ENCODE measurements at places on chromosomes 3 and 15.
A peak's percentile ranks its signal among the peaks of the same experiment; 100 is the strongest.

- DNase-seq = no peak
Observed at GRCh38 chr15:45197512-45197911, 9.7 kb upstream of the SHF start.

GRCh38 chr15:50247819-50248655 is 17.5 kb downstream of the HDC start:
- peak; percentile 36 for DNase-seq

DNA sequence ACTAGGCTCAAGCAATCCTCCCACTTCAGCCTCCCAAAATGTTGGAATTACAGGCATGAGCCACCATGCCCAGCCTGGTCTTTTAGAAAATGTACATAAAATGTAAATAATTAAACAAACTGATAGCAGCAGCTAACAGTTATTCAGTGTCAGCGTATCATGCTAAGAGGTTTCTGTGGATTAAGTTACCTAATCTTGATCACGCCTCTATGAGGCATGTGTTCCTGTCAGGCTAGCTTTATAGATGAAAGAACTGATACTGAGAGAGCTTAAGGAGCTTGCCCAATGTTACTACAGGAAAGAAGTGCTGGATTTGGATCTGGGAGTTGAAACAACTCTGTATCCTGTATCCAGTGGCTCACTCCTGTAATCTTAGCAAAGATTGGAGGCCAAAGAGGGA is 11.2 kb upstream of the MST1R start:
- no peak for DNase-seq

GRCh38 chr3:24460974-24461373 is 33.7 kb downstream of the THRB start:
- no peak for DNase-seq

- DNase-seq = no peak
Observed at GRCh38 chr15:28085489-28086174, 13.5 kb downstream of the OCA2 start.

DNA sequence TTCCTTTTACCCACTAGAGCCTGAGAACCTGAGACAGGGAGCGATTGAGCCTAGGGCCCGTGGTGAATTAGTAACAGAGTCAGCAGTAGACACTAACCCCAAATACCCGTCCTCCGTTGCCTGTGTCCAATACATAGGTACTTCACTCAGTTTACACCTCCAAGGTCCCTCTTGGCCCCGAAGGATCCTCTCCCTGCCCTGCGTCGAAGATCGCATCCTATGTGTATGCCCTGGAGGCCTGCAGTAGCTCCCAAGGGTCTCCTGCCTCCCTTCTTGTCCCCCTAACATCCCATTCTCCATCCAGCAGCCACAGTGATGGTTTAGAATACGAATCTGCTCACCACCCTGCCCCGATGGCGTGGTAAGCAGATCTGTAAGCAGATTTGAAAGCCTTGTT is 67.0 kb downstream of the ISG20 start:
- no peak for DNase-seq

DNA sequence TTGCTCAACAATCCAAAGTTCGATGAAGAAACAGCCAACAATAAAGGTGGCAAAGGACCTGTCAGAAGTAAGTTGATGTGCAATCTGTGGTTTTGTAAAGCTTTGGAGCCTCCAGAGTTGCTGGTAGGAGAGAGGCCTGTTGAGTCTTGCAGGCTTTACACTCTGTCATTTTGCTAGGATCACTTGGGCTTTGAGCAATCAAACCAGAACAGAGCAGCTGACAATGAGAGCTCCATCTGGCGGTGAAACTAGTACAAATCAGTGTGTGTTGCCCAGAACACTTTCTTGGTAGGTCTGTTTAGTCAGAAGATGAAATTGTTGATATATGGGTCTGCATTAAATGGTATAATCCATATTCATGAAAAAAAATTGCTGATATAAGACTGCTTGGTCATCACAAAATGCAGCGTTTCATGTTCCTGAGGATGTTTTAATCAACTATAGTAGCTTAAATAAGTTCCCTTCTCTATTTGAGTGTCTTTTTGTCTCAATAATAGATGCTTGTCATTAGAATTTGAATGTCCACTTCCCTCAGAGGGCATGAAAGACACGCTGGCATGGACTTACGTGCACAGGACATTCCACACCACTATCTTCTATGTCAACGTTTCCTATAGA is 25.7 kb downstream of the TMOD2 start:
- DNase-seq = peak; percentile 77

DNA sequence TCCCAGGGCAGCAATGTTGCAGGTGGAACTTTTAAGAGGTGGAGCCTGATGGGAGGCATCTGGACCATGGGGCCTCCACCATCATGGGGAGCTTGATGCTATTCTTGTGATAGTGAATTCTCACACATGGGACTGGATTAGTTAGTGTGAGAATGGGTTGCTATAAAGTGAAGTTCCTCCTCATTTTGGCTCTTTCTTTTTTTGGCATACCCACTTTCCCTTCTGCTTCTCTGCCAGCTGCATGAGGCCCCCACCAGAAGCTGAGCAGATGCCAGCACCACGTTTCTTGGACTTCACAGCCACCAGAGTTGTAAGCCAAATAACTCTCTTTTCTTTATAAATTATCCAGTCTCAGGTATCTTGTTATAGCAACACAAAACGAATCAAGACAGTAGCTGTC is 101.0 kb downstream of the PEX5L start:
- DNase-seq = no peak

GRCh38 chr15:89998141-89998661 is 2.9 kb upstream of the ZNF710 start:
- peak; percentile 80 for DNase-seq

- no peak for DNase-seq
Observed at GRCh38 chr3:137099364-137100219, 141.8 kb downstream of the IL20RB start.

DNA sequence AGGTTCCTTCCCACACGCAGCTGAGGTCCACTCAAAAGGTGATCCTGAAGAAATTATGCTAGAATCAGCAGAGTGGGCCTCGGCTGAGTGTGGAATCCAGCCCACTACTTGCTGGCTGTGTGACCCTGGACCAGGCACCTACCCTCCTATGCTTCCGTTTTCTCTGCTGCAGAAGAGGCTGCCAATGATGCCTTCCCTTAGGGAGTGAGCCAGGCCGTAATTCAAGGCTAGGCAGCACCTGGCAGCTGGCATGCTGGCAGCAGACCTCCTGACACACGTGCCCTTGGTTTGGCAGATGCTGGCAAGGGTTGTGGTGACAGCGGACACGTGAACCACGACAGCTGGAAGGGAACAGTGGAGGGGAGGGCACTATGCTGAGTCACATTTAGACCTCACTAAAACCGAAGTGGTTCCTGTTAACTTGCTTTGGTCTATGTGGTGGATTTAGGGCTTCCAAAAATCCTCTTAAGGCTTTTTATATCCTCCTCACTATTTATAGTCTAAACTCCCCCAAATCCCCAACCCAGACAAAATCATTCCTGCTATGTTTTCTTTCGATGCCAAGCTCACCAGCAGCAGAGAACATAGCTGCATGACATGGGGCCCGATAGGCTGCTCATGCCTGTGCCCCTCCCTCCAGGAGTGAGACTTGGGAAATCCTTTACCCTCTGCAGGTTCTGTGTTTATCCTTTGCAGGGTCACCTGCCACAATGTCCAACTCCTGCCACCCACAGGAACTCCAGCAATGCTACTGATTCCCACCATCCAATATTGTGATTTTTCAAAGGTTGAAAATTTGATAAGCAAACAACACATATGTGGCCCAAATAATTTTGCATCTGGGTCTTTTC is 10.6 kb upstream of the PCSK6 start:
- no peak for DNase-seq

DNA sequence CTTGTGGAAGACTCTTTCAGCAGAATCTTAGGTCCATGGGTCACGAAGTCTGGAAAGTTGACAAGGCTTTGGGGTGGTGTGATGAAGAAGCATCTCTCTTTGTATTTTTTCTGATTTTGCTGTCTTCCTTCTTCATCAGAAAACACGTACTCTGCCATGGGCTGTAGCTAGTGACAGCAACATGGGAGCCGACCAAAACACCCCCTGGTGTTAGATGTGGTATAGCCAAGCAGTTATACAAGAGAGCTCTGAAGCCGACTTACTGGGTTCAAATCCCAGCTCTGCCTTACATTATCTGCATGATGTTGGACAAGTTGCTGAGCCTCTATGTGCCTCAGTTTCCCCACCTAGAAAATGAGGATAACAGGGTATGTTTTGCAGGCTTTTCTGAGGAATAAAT is 32.9 kb upstream of the LYZL4 start:
- no peak for DNase-seq

DNA sequence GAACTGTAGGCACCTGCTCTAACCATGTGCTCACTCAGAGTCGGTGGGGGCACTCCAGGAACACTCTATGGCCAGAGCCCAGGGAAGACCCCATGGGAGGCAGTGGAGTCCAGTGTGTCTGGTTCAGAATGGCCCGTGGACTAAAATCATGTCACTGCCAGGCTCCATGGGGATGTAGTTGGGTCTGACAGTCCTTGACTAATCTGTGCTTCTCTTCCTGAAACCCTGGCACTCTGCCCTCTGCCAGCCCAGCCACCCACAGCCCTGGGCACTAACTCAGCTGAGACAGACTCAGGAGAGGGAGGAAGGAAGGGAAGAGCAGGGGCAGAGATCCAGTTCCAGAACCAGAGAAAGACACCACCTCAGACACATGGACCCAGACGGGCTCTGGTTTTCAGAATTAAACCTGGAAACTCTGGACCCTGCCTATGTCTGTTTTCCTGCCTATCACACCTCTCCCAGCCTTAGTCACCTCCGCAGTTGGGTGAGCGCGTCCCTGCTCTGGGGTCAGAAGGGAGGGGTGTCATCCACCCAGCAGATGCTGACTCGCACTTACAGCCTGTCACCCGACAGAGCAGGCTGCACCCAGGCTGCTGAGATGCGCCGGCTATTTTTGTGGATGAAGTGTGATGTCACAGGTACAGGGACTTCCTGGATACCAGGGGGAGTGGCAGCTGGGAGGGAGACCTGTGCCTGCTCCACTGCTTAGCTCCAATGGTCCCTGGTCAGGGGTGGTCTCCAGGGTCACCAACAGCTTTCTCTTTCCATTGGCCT is 56.8 kb upstream of the INSYN1 start:
- peak; percentile 24 for DNase-seq

- DNase-seq = no peak
Observed at GRCh38 chr3:122927726-122928125, 99.8 kb downstream of the SEMA5B start.

DNA sequence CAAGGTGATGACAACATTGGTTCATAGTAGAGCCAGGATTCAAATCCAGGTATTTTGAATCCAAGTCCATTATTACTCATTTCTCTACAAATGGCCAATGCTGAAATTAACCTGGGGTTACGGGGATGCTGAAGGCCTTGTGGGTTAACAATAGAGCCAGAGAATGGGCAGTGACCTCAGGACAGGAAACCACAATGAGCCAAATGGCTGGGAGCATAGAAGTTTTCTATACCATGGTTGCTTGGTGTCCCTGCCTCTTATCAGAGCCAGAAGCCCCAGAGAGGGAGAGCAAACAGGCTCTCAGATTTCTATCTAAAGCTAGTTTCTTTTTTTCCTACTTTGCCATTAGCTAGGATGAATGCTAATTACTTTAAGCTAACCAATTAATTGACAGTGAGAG is 82.3 kb downstream of the TNIK start:
- no peak for DNase-seq

- DNase-seq = no peak
Observed at GRCh38 chr3:96619475-96619874, 194.9 kb upstream of the EPHA6 start.

DNA sequence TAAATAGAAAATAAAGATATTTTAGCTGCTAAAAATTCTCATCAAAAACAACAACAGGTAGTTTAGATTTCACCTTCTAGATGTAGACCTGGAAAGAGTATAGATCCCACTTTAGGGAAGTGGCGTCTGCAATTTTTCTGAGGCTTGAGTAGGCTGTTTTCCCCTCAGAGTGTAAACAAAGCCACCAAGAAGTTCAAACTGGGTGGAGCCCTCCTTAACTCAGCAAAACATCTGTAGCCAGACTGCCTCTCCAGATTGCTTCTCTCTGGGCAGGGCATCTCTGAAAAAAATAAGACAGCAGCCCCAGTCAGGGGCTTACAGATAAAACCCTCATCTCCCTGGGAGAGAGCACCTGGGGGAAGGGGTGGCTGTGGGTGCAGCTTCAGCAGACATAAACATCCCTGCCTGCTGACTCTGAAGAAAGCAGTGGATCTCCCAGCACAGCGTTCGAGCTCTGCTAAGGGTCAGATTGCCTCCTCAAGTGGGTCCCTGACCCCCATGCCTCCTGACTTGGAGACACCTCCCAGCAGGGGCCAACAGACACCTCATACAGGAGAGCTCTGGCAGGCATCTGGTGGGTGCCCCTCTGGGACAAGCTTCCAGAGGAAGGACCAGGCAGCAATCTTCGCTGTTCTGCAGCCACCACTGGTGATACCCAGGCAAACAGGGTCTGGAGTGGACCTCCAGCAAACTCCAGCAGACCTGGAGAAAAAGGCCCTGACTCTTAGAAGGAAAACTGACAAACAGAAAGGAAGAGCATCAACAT is 259.6 kb downstream of the STXBP5L start:
- DNase-seq = no peak

DNA sequence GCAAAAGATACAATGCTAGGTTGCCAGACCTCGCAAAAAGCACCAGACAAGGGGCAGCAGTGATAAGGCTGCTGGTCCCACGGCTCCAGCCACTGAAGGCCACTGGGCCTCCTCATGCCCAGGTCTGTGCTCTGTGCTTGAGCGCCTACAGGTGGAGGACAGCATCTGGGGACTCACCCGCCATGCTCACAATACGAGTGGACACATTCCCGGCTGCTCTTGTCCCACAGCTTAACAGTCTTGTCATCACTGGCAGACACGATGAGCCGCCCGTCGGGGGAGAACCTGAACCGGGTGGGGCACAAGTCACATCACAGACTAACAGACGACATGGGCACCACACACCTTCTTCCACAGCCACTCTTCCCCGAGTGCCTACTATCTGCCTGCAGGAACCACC is 7.4 kb downstream of the POC1A start:
- no peak for DNase-seq

DNA sequence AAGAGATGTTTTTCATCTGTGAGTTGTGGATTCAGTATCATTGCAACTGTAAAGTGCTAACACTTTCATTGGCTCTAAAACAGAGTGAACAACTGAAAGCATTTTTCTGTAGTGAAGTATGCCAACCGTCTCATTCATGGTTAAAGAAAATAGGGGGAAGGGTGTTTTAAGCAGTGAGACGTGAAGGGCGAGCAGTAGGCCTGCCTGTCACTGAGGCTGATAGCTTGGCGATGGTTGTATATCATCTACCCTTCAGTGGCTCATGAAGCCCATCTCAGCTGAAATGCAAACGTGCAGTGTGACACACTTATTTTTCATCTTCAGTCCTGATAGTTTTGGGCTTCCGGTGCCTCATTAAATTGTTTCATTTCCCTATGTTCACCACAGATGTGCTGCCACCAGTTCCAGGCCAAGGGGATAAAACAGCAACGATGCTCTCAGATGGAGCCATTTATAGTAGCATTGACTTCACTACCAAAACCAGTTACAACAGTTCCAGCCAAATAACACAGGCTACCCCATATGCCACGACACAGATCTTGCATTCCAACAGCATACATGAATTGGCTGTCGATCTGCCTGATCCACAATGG is 562.0 kb downstream of the ROBO2 start:
- DNase-seq = no peak

Data from EH (cell line).